Caki2 (cell line): ENCODE measurements at places on chromosomes 5 and 9. TPM values are rescaled to one million over a fixed set of nuclear protein-coding genes. Genes with fewer than 3 reads are reported as not detected.

GRCh38 chr9:13675638-13676000 is 396.1 kb upstream of the MPDZ start:
- DNase-seq, result no peak

- DNase-seq, result no peak
Observed at GRCh38 chr9:130333041-130333711, 67.6 kb downstream of the HMCN2 start.

ADAMTSL2 gene
- not detected in 2 replicates for total RNA-seq

RAB3C gene
- total RNA-seq, result not detected in 2 replicates

SLC6A18 gene
- total RNA-seq, result not detected in 2 replicates

CTXN3 gene
- not detected in 2 replicates for total RNA-seq

GRCh38 chr5:69271376-69271775 is 36.7 kb downstream of the CDK7 start:
- peak; percentile 47 for DNase-seq
